MCF 10A (cell line): ENCODE measurements at places on chromosomes 5 and 9. TPM values are rescaled to one million over a fixed set of nuclear protein-coding genes. Genes with fewer than 3 reads are reported as not detected.

Gene PKD2L2
- total RNA-seq = not detected in 2 replicates

Gene LCN15
- not detected in 2 replicates for total RNA-seq

DNA sequence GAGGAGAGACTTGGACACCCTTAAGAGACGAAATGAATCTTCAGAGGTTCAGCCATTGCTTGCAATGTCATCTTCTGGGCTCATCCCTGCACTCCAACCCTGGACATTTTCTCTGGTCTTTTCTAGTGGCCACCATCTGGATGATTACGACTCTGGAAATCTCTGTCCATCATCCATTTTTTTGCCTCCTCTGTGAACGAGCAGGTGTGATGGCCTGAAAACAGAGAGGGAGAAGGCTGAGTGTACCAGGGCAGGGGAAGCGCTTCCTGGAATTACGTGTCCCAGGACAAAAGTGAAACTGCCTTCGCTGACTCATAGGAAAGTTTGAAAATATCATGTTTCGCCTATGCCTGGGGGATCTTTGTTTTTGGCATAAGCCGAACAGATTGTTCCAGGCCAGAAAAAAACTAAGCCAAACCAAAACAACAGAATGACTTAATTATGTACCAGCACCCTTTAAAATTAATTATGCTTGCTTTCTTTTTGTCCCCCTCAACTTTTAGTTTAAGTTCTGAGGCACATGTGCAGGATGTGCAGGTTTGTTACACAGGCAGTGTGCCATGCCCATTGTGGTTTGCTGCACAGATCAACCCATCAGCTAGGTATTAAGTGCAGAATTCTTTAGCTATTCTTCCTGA, 31.9 kb downstream of the ANKRD33B start:
- peak; percentile 96 for DNase-seq
- H3K27ac ChIP-seq = peak overlapping the region; percentile 94
- no peaks in the 10 kb centered on the region for H3K27me3 ChIP-seq
- peaks cover 44% of the 10 kb centered on the region for H3K4me1 ChIP-seq
- H3K4me3 ChIP-seq = peak overlapping the region; percentile 54

GRCh38 chr9:123131258-123131657, 97.8 kb downstream of the GPR21 start:
- peak; percentile 12 for DNase-seq
- H3K4me3 ChIP-seq = no peak overlapping the region
- H3K27ac ChIP-seq = no peak overlapping the region

GRCh38 chr9:69299826-69300225, 25.2 kb upstream of the ENTREP1 start:
- peaks cover 9% of the 10 kb centered on the region for H3K27me3 ChIP-seq
- H3K27ac ChIP-seq = no peak overlapping the region

- peaks cover 32% of the 10 kb centered on the region for H3K4me1 ChIP-seq
- H3K4me3 ChIP-seq = no peak overlapping the region
- peak; percentile 66 for DNase-seq
- no peaks in the 10 kb centered on the region for H3K36me3 ChIP-seq
- no peaks in the 10 kb centered on the region for H3K27me3 ChIP-seq
- H3K27ac ChIP-seq = no peak overlapping the region
These were observed 77.0 kb downstream of the OXCT1 start for GRCh38 chr5:41793141-41793770.
